ENCODE measurements at places on chromosomes 6 and 20. TPM values are rescaled to one million over a fixed set of nuclear protein-coding genes. Genes with fewer than 3 reads are reported as not detected.

The RRAGD gene
- total RNA-seq: 3.5 TPM

The RIPOR3 gene
- not detected for total RNA-seq

The SNX21 gene
- total RNA-seq: 24.7 TPM

The ARMC2 gene
- 1.0 TPM for total RNA-seq

The C20orf144 gene
- not detected for total RNA-seq

The LBP gene
- total RNA-seq: not detected

The DNAH8 gene
- 0.06 TPM for total RNA-seq

The TFAP2C gene
- total RNA-seq: 0.35 TPM

The RAE1 gene
- 31.0 TPM for total RNA-seq

- DNase-seq: no peak
Measured at GRCh38 chr6:119285908-119286625, 63.5 kb downstream of the MAN1A1 start.

DNA sequence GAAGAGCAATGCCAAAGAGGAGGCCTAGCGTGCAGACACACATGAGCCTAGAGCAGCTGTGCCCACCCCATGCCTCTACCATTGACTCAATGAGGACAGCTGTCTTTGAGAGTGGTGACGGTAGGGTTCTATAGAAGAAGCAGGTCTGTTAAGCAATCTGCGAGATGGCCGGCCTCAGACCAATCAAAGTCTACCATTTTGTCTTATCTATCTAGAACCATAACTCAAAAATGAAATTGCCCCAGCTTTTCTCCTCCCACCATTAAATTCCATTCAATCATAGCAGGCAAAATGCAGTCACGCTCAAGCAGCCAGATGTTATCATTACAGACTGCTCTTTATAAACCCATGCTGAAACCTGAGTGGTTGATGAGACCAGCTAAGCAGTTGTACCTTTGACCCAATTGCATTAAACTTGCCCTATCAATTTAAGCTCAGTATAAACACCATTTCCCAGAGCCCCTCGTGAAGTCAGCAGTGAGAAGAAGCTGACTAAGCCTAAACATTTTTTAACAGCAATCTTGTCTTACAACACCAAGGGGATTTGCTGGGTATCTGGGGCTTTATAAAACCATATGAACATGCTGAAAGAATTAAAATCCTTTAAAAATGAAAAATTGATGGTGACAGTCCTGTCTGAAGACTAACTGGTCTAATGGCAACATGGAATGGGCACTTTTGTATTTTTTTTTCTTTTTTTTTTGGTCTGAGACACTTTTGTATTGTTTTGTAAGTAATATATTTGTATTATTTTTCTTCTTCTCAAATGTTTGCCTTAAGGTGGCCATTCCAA is 57.5 kb downstream of the FOXC1 start:
- no peak for DNase-seq

GRCh38 chr6:69179681-69180080 is 544.6 kb downstream of the ADGRB3 start:
- no peak for DNase-seq

DNA sequence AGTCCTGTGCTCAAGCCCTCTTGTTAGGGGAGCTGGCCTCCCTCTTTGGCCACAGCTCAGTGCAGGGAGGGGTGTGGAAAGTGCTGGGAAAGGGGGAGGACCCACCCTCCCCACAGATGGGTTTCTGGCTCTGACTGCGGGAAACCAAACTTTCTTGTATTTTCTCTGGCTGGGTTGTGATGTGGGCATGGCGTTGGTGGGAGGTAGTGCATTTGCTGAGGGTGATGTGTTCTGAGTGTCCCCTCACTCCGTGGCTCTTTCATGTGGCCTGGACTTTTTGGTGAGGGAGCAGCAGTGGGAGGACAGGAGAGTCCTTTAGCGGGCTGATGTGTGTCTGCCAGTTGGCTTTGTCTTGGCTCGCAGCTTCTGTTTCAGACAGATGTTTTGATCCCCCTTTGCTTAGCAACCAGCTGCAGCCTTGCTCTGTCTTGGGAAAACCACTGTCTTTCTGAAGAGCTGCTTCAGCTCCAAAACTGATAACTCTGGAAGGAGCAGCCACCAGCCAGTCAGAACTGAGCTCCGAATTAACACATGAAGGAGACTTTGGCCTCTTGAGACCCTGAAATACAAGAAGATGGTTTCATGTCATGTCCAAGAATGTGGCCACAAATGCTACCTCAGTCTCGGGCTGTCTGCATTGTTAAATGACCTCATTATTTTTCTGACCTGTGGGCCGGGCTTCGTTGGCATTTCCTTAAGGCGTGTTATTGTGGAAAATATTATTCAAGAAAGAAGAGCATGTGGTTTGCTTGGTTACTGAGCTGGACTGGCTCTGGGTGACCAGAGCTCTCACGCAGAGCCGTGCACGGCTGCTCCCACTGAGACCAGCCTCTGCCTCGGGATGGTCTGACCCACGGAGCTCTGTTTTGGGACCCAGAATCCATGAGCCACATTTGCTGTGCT is 21.5 kb downstream of the SYNJ2 start:
- DNase-seq: peak; percentile 92

- DNase-seq: no peak
Measured at GRCh38 chr6:165571721-165572132, 91.3 kb downstream of the PDE10A start.

All from glomerular endothelial cell (primary cell).